ENCODE measurements at places on chromosomes 4 and X. TPM values are rescaled to one million over a fixed set of nuclear protein-coding genes. Genes with fewer than 3 reads are reported as not detected.

DNA sequence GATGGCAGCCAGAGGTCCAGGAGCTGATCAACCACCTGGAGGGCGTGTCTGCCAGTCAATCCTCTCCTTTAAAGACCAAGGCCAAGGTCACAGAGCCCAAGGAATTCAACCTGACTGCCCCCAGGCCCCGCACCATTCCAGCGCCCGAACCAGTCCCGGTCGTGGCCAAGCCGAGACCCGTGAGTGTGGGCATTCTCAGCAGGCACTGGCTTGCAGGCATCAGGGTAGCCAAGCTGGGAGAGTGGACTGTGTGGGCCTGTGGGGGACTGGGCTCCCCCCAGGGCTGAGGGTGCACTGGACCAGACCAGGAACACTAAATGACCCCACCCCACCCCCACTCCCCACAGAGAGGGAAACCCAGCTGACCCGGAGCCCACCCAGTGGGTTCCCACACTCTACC, 23.8 kb upstream of the RNF4 start:
- no peak for DNase-seq

- DNase-seq = peak; percentile 66
These were observed 1.7 kb downstream of the UNC5C start for GRCh38 chr4:95546866-95547714.

DNA sequence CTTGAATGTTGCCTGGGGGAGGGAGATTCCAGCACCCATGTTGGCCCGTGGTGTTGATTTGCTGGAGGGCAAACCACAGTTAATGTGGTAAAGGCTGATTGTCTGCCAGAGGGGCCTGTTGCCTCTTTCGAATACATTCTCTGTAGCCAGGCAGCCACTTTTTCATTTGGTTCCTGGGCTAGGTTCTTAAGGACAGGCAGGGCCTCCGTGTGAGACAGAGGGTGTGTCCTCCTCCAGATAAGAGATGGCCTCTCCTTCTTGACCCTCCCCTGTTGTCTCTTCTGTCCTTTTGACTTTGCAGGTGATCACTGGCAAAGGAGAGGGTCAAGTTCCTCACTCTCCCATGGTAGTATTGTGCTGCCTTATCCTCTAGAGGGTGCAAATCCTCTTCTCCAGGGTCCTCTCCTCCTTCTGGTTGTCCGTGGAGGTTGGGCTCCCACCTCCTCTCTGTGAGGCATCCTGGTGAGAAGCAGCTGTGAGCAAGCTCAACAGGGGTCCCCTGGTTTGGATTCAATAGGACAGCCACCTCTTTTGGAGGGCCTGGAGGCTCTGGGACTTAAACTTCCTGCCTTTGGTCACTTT, 44.9 kb downstream of the ZNF182 start:
- no peak for DNase-seq

- DNase-seq = no peak
These were observed 152.7 kb downstream of the TEX11 start for GRCh38 chrX:70755850-70756249.

DNA sequence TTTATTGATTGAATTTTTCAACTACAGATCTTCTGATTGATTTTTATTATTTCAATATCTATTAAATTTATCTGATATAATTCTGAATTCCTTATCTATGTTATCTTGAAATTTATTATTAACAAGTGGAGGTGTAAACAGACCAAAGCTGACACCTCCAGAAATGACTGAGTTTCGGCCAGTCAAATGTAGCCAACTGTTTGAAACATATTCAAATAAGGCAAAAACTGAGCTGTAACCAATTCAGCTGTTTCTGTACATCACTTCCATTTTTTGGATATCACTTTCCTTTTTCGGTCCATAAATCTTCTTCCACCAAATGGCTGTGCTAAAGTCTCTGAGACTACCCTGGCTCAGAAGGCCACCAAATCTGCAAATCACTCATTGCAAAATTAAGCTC, 2127.3 kb upstream of the AGA start:
- no peak for DNase-seq

DNA sequence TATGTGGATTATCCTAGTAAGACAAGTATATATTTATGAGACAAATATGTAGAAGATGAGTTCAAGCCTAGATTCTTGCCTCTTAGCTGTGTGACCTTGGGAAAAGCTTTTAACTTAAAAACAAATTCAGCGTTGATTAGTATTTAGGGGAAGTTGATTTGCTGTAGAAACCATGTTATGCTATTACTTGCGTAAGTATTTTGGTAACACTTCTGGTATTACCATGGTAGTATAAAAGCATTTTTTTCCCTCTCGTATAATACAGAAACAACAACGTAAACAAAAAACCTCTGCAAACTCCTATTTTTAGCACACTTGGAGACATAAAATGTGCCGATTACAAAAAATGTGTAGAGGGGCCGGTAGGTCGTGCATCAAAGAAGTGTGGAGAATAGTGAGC, 33.2 kb downstream of the STAG2 start:
- DNase-seq = no peak

DNA sequence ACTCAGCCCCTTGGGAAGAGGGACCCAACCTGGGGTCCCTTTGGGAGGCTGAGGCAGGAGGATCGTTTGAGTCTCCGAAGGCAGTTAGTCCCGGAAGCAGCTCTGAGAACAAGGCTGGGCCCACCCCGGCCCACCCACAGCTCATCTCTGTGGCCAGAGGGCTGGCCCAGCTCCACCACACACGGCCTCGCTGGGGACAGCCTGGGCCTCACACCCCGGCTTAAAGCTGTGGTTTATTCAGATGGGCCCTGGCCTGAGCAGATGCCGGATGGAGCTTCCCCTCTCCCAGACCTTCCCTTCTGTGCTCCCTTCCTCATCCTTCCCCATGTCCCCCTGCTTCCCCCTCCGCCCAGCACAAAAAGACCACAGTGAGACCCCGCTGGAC, 54.4 kb downstream of the FAM53A start:
- DNase-seq = no peak

- DNase-seq = no peak
These were observed 6.1 kb downstream of the SLC7A11 start for GRCh38 chr4:138236037-138236436.

DNA sequence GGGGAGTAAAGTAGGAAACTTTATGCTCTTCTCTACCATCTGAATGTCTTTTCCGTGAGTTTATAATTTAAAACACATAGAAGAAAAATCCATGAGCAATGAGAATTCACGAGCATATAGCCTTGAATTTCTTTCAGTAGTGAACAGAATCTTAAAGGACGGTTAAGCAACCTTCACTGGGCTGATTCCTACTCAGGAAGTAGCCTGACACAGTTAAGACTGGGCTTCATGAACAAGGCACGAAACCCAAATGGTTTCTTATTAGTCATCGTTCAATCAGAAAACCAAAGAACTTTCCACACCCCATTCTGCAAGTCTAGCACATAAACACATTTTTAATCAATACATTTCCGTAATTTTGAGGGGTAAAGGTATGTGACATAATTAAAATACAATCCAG, 95.8 kb downstream of the SH3KBP1 start:
- no peak for DNase-seq

GRCh38 chr4:15890246-15890829, 48.2 kb downstream of the FGFBP1 start:
- no peak for DNase-seq

DNA sequence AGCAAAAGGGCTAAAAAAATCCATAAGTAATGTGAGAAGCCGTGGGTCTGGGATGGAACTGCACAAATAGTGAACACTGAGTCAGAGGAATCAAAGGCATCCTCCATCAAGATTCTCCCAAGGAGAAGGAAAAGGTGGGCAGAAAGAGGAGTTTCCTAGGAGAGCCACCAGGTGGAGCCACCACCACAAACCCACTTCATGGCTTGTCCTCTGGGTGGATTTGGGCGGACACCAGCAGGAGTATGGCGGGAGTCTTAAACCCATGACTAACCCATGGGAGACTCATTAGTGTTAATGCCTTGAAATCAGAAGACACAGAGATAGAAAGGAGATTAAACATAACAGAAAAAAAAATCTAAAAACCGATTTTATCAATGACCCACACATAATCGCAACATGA, 147.7 kb downstream of the SH3KBP1 start:
- peak; percentile 64 for DNase-seq

DNA sequence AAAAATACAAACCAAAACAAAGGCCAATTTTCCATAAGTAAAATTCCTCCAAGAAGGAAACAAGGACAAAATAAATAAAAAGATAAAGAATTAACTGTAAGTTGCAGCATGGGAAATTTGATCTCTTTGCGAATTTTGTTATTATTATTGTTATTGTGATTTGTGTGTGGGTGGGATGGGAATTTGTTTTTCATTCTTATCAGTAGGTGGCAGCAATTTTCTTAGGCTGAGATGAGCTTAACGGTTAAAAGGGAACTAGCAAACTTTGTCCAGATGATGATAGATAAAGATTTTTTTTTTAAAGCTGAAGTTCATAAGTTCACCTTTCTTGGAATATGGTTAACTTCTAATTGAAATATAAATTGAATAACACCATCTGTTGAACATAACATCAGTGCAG, 83.2 kb upstream of the IL1RAPL2 start:
- no peak for DNase-seq

GRCh38 chrX:53122013-53122412, 28.1 kb downstream of the KANTR start:
- DNase-seq = peak; percentile 79

GRCh38 chr4:102807345-102807744, 20.0 kb downstream of the UBE2D3 start:
- no peak for DNase-seq

GRCh38 chr4:7769396-7770223, 170.1 kb downstream of the AFAP1 start:
- DNase-seq = peak; percentile 39

- DNase-seq = no peak
These were observed 621.5 kb upstream of the HTR2C start for GRCh38 chrX:113962343-113962742.

The KLHL8 gene
- 12.2 TPM for total RNA-seq

The LIN54 gene
- 7.7 TPM for total RNA-seq

The GK gene
- 5.7 TPM for total RNA-seq

The HSFX3 gene
- not detected for total RNA-seq

The RHOH gene
- total RNA-seq = 0.57 TPM

The DCAF12L2 gene
- total RNA-seq = not detected
